ENCODE measurements at places on chromosomes 3 and 15. TPM values are rescaled to one million over a fixed set of nuclear protein-coding genes. Genes with fewer than 3 reads are reported as not detected.

The FHIT gene
- 18.2 TPM for total RNA-seq

The EPHA3 gene
- total RNA-seq = 1.9 TPM

The CCR9 gene
- total RNA-seq = not detected

The STAC gene
- 0.69 TPM for total RNA-seq

The TASOR gene
- 23.2 TPM for total RNA-seq

The KCNH8 gene
- total RNA-seq = 0.05 TPM

The CACNA2D2 gene
- total RNA-seq = 2.8 TPM

The CFAP92 gene
- total RNA-seq = 0.27 TPM

DNA sequence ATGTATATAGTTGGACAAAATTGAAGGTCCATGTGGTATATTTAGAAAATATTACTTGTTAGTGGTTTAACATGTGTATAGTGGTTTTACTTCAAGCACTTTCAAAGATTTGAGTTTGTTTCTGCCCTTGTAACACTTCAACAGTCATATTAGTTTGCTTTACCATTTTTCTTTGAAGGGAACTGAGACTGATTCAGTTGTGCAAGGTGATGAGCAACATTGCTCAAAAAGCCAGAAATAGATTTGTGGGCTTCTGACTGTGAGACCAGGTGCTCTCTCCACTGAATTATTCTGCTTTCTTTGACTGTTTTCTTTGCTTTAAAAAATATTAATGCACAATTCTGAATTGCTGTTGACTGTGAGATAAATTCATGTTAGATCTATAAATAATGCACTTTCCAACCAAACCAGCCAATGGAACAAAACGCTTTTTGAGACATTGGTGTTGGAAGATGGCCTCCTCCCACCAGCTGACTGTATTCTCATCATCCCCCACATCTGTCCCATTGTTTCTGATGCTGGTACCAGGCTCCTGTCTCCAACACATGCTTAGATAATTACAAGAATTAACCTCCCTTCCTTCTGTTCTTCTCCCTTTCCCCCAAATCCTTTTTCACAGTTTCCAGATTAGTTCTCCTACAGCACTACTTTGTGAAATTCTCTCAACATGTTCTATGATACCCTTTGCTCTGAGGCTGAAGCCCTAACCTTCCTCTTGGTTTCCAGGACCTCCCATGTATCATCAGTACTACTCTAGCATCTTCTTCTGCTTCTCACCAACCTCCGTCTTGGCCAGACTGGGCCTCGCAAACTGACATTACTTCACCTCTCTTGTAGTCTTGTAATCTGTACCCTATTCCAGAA, 27.9 kb downstream of the PLCL2 start:
- DNase-seq = no peak

GRCh38 chr3:50473768-50474167, 29.7 kb downstream of the CACNA2D2 start:
- peak; percentile 60 for DNase-seq

DNA sequence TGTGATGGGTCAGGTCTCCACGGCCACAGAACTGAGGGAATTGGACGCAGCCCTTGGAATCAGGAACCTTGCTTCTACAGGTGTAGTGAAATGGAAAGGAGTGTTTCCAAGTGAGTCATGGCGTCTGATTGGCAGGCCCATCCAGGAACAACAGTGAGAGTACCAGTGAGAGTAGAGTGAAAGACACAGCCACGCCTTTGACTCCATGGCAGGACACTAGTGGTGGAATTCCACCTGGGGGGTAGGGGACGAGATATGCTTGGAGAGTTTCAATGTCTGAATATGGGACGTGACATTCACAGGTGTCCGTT, 3.0 kb upstream of the SLC28A1 start:
- no peak for DNase-seq

- no peak for DNase-seq
Observed at GRCh38 chr3:105836533-105836932, 32.3 kb downstream of the CBLB start.

- DNase-seq = peak; percentile 47
Observed at GRCh38 chr15:98651036-98651481, 2.7 kb downstream of the IGF1R start.

DNA sequence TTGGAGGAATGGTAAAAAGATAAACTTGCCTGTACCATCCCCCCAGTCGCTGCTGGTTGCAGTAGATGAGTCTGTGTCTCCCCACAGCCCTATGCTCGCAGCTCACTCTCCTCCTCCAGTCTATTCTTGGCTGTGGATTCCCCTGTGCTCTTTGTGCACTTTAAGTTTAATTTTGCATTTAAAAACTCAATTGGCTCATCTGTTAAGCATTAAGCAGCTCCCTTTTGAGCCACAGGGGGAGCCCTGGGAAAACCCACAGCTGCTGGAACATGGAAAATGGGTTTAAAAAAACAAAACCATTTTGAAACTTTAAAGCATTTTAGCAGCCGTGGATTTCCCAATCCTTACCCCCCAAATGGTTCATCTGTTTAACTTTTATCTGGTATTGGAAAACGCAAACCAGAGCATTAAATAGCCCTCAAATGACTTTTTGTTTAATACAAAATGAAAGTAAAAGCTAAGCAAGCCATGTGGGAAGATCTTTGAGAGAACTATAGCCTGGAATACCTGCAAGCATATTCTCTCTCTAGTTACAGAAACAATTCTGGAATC, 536.9 kb downstream of the ZIC1 start:
- DNase-seq = peak; percentile 49

DNA sequence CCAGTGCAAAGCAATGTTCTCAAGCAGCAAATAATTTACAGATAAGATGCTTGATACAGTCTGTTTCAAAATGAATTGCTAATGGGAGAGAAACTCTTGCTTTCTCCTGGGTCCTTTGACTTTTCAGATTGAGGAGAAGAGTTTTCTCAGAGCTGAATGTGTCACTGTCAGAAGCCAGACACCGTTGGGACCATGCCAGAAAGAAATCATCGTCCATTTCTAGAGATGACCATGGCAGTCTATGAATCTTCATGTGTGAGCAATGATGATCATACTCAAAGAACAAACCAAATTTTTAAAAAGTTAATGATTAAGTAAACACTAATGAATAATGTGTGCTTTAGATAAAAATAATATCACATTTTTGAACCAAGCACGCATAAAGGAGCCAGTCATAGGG, 77.6 kb downstream of the ZNF385D start:
- no peak for DNase-seq

DNA sequence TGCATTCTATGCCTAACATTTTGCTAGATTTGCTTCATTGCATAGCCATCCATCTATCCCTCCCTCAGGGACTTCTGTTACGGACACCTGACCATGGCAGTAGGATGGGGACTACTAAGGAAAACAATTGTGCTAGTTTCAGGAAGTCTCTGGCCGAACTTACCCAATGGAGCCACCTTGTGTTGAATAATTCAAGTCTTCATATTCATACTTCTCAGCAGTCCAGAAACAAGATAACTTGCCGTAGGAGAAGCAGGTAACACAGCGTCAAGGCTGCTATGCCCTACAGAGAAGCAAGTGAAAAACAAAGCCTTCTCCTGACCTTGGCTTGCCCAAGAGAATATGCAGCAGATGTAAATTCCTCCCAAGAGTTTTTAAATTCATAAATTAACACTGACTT, 685.3 kb downstream of the GRM7 start:
- DNase-seq = no peak

DNA sequence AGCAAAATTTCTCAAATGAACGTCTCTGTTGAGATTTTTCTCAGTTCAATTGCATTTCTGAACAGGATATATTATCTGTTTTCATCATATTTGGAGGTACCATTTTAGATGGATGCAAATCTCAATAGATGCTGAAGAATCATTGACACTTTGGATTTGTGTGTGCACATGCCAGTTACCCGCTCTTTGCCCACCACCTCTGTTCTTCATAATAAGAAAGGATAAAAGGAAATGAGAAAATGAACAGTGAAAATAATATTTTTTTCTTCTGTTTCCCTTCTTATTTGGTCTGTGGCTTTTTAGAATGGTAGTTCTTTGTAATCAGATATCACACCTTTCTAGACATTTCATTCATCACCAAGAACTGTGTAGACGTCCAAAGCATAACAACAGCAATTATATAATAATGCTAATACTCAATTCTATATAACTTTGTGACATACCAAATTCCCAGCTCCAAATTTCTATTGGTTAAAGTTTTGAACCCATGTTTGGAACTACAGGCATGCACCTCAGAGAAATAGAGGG, 256.7 kb upstream of the SATB1 start:
- DNase-seq = no peak

DNA sequence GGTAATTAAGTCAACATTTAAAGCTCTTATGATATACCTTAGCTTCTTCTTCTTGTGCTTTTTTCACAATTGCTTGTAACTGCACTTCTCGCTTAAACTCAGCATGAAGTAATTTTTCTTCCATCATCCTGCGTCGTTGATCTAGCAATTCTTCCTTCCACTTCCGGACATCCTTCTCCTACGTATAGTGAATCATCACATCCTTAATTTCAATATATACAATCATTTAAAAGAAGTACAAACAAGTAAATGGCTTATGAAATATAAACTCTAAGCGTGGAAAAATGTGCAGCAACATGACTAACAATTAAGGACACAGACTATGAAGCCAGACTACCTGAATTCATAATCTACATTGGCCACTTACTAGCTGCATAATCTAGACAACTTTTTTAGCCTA, 151.4 kb downstream of the SCAPER start:
- DNase-seq = no peak

DNA sequence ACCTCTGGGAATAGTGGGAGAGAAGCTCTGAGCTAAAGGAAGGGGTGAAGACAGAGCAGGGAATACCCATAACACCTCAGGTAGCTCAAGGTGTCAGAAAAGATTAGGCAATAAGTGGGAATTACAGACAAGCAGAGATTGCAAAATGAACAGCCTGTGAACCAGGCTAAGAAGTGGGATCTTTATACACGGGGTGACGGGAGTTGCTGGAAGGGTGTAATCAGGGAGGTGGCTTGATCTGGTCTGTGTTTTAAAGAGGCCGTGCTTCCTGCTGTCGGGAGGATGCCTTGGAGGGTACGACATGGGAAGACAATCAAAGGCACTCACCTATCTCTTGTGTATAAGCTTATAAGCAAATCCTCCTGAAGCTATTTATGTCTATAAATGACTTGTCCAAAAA, 216.3 kb downstream of the CLSTN2 start:
- no peak for DNase-seq

DNA sequence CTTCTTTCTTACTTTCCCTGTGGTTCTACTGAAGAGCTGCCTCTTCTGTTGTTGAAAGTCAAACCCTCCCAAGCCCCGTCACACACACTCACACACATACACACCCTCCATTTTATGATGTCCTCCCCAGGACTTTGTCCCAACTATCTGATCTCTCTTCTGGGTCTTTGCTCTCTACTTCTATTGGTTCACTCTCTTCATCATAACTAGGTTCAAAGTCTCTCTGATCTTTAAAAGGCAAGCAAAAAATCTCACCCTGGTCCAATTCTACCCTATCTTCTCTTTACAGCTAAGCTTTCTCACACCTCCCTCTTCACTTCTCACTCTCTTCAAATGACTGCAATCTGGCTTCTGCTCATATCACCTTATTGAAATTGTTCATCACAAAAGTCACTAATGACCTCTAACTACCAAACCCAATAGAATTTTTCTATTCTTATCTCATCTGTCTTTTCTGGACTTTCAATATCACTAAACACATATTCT, 34.8 kb downstream of the LRRFIP2 start:
- DNase-seq = no peak

GRCh38 chr15:38672273-38672672, 107.7 kb upstream of the RASGRP1 start:
- DNase-seq = no peak

DNA sequence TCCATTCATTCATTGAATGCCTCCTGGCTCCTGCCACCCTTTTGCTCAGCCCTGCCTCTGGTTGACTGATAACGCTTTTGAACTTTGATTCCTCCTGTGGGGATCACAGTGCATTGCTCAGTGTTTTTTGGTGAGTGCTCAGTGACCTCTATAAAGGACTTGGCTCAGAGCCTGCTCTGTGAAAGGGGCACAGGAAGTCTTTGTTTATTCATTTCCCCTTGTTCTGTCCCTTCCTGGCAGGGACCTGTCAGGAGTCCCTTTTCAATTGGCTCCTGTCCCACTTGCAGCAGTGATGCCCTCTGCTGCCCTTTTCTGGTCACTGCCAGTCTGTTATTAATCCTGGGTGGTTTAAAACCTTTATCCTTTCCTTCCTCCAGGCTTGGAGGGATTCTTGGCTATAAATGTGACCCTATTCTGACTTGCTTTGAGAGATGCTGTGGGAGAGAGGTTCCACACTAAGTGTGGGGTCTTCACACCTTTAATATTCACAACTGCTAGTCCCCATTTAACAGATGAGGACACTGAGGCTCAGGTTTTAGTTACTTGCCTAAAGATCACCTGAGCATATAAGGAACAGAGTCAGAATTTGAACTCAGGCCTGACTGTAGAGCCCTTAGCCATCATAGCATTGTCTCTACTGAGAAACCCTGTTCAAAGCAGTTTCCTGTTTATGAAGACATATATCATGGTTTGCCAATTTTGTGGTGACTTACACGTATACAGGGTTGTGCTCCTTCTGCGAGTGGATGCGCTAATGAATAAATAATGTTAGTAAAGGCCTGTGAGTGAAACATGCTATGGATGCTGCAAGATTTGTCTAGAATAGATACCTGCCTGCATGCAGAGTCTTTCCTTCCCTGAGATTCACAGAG, 23.2 kb upstream of the TATDN2 start:
- peak; percentile 53 for DNase-seq

DNA sequence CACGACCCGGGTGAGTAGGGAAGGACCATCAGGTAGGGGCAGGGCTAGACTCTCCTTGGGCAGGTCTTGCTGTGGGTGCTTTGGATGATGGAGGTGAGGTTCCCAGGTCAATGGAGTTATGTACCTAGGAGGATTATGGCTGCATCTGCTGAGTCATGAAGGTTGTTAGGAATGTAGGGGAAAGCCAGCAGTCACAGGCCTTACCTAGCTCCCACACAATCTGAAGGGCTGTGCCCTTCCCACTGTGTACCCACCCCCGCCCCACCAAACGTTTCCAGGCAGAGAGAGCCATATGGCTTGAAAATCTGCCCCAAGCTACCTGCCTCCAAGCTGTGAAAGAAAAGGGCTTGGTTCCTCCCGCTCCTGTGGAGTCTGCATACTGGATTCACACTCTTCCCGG, 573.4 kb upstream of the DPPA4 start:
- no peak for DNase-seq

Data from left ventricle myocardium superior (tissue), 1 donor.